ENCODE measurements at places on chromosomes 13 and 19.

DNA sequence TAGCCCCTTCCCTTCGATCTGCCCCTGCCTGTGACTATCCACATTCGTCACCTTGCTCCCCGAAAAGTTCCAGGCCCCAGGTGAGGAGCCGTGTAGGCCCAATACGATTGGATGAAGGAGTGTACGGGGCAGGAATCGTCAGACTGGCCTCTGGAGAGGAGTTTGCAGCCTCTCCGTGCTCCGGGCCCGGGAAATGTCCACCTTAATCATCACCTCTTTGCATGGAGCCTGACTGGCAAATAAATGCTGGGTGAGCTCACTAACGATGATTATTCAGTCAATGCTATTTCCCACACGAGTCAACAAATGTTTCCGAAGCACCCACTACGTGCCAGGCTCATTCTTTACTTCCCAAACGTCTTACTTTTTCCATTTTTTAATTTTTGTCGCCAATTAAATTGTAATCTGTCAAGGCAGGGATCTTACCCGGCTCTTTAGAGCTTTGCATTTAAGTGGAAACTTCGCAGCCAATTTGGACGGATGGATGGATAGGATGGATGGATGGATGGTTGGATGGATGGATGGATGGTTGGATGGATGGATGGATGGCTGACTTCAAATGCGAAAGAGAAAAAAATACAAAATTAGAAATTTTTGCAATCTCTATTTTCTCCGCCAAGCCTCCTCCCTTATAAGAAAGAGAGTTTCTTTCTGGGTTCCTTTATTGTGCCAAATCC lies 45.8 kb downstream of the TGDS start:
- no peak for DNase-seq

DNA sequence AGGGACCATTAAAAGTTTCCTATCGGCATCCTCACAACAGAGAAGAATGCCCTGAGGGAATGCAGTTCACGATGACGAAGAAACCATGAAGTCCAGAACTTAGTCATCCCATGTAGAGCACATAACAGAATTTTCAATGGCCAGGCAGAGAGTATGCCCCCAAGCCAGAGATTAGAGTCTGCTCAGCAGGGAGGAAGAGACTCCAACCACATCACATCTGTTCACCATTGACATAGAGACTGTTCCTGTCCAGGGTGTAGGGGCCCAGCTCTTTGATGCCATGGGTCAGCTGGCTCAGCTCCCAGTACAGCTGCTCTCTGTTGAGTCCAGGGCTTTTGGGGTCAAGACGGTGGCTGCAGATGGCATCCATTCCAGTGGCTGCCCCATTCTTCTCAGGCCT lies 68.2 kb downstream of the MBD3L1 start:
- DNase-seq, result no peak

DNA sequence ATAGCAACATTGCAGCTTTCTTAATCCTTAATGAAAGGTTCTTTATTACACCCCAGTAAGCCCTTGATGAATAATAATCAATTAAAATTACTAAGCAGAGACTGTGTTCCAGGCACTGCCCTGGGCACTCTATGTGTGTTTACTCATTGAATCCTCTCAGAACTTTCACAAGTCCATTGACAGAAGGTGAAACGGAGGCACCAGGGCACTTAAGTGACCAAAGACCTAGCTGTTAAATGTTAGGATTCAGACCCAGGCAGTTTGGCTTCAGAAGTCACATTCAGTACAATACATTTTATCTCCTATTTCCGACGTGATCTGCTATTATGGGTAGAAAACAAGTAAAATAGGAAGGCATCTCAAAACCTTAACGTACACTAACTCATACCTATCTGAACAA lies 2.7 kb downstream of the GPR183 start:
- no peak for DNase-seq

GRCh38 chr19:54967611-54968010 lies 1.4 kb downstream of the NLRP2 start:
- DNase-seq, result no peak

GRCh38 chr19:5023128-5023571 lies 54.2 kb downstream of the KDM4B start:
- no peak for DNase-seq

DNA sequence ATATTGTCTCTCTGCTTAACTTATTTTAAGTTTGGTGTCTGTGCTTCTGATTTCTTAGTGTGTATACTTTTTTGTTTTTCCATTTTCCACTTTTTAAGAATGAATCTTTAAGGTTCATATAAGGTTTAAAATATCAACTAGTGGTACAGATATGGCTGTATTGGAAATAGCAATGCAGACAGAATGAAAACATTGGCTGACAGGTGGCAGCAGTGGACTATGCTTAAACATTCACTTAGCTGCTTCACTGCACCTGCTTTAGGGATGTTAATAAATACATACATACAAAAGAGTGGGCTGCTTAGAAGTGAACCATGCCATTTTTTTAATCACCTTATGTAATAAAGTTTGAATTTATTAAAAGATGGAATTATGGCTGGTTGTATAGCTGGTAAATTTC lies 27.3 kb downstream of the TM9SF2 start:
- DNase-seq, result no peak

DNA sequence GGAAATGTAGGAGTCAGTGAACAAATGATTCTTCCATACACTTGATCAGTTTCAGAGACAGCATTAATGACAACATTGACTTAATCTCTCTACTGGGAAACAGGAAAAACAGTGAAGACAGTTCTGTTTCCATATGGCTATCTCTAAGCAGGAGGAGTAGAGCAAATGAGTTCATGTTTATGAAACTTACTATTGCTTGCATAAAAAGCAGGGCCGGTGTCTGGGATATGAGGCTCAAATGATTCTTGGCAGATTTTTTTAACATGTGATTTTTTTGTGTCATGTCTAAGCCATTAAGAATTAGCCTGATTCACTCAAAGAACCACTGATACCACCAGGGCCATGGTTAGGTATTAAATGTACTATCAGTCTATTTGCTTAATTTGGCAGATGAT lies 141.9 kb downstream of the SLC7A1 start:
- DNase-seq, result no peak

DNA sequence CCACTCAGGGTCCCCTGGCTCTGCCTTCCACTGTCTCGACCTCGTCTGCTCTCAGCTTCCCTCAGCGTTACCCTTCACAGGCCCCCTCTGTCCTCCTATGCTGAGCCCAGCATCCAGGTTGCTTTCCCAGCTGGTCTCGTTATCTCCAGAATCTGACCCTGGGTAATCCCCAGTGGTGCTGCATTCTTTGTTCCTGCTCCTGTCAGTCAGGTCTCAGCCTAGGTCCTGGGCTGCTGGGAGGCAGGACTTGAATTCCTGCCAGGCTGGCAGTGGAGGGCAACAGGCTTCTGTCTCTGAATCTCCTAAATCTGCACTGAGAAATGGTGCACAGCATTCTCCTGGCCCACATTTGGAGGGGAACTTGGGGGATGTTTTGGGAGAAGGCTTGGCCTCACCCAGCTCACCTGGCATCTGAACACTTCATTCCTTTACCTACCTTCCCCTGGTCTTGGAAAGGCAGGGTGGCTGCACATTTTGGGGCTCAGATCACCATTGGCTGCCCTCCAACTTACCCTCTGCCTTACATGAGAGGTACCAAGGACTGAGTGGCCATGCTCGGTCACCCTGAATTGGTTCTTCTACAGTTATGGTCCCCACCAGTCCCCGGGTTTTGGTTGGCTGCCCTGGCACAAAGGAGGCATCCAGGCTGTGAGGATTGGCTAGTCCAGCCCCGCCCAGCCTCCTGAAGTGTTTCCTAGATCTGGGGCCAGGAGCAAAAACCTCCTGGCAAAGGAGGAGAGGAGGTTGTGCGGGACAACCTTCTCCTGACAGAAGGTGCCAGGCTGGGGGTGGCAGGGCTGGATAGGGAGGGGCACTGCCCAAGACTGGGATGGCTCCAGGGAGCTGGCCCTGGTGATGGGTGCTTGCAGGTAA lies at the start of gene CYP4F8:
Gene CYP4F8 (plus strand): TSS at position 712 of the 873 bp plus-strand sequence. CDS start 399 bp downstream, outside the sequence.
- DNase-seq, result no peak

- no peak for DNase-seq
Measured at GRCh38 chr13:30276178-30276577, 31.2 kb downstream of the KATNAL1 start.

GRCh38 chr13:43876366-43876765 lies 3.2 kb downstream of the CCDC122 start:
- DNase-seq, result no peak

- DNase-seq, result peak; percentile 73
Measured at GRCh38 chr13:113064534-113065405, 40.8 kb upstream of the F7 start.

- no peak for DNase-seq
Measured at GRCh38 chr13:23651887-23652286, 81.7 kb downstream of the TNFRSF19 start.
